ENCODE measurements at places on chromosomes 6 and 20. TPM values are rescaled to one million over a fixed set of nuclear protein-coding genes. Genes with fewer than 3 reads are reported as not detected.

The SLC17A3 gene
- not detected for total RNA-seq

The FAM209A gene
- total RNA-seq, result 0.25 TPM

The MICB gene
- 13.2 TPM for total RNA-seq

The SLC22A7 gene
- not detected for total RNA-seq

The PROKR2 gene
- not detected for total RNA-seq

The GHRH gene
- total RNA-seq, result not detected

The CGA gene
- not detected for total RNA-seq

The MCCD1 gene
- not detected for total RNA-seq

The RIPOR3 gene
- total RNA-seq, result not detected

DNA sequence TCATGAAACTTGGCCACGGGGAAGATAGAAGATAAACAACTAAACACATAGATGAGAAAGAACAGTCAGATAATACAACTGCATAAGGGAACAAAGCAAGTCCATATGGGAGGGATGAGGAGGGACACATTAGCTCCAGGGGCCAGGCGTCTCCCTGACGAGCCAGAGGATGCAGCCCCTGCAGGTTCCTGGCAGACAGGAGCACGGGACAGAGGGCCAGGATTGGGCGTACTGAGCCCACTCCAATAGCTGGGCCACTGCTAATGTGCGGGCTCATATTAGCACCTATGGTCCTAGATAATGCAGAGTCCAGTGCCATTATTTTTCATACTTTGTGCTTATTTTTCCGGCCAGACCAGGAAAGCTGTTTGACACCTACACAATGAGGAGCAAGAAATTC is 182.9 kb downstream of the ANKRD60 start:
- no peak for DNase-seq
- peaks cover 12% of the 10 kb centered on the region for H3K4me1 ChIP-seq
- no peak overlapping the region for H3K27ac ChIP-seq
- no peaks in the 10 kb centered on the region for H3K36me3 ChIP-seq

DNA sequence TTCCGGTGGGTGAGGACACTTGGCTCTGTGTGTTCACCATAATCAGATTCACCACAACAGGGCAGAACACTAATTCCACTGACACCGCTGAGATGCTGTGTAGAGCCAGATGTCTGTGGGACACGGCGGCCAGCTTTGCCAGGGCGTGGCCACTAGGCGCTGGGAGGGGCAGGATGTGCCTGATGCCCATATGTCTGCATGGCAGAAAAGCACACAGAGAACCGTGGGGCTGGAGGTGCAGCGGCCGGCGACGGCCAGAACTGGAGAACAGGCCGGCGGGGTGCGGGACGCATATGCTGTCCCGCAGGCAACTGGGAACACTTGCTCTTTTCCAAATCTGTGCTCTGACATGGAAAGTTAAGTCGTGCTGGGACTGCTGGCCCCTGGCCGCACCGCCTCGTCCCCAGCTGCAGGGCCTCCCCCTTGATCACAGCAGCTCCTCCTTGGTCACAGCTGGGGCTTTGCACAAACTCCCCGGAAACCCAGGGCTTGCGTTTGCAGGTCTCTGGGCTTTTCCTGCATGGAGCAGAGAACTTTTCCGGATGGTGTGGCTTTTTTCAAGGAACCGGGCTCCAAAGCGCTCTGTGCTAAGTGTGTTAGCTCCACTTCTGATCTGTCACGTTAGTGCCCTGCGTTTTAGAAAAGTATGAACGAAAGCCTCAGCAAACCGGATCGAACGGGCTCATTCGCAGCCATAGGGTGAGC is 31.1 kb downstream of the NTSR1 start:
- no peaks in the 10 kb centered on the region for H3K4me1 ChIP-seq
- H3K27ac ChIP-seq, result no peak overlapping the region
- no peak overlapping the region for H3K4me3 ChIP-seq
- no peaks in the 10 kb centered on the region for H3K36me3 ChIP-seq
- no peak for DNase-seq

DNA sequence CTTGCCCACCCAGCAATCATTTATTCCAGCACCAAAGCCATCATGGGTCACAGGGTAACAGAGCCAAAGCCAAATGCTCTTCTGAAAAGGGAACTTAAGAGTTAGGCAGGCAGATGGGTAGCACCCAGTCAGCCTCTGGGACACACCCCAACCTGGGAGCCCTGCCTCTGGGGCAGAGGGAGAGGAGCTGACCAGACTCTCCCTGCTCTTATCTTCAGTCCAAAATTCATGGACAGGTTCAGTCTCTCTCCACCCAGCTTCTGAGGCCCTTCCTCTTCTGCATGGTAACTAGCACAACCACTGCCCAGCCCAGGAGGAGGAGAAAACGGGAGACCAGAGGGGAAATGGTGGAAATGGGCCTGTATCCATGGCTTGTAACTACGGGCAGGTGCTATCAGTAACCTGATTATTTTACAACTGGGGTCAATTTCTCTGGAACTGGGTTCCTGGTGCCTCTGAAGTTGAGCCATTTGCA is 105.4 kb downstream of the NOL4L start:
- H3K27me3 ChIP-seq, result no peaks in the 10 kb centered on the region
- no peaks in the 10 kb centered on the region for H3K36me3 ChIP-seq
- no peak overlapping the region for H3K27ac ChIP-seq
- no peak for DNase-seq

DNA sequence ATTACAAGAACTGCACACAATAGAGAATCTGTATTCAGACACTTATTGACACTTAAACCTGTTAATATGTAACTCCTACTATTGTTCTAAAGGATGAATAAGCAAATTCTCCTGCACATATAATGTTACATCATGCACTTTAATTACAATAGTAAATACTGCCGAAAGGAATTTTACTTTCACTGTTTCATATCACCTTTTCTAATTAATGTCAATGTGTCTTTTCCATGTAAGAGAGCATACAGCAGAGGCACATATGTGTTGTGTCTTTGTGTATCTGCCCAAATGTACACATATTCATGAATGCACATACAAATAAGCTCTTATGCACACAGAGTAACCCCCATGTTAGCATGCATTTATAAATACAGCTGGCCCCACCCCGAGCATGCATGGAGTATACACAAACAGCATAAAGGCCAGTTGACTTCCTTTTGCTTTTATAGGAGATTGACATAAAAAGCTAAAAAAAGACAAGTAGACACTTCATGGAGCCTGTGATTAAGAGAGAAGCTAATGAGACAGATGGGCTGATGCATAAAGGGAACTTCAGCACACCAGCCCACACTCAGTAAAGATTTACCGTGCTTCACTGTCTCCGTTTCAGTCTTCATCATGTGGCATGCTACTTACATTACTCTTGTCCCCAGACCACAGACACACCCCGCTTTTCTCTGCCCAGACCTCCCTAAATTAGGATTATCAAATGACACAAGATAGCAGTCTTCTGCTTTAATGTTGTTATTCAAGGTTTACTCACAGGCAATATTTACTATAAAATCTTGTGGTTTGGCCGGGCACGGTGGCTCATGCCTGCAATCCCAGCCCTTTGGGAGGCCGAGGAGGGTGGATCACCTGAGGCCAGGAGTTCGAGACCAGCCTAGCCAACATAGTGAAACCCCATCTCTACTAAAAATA is 184.6 kb downstream of the ATXN1 start:
- H3K36me3 ChIP-seq, result no peaks in the 10 kb centered on the region
- DNase-seq, result no peak
- no peaks in the 10 kb centered on the region for H3K4me1 ChIP-seq
- H3K4me3 ChIP-seq, result no peak overlapping the region
- no peak overlapping the region for H3K27ac ChIP-seq
- no peaks in the 10 kb centered on the region for H3K27me3 ChIP-seq

GRCh38 chr6:170314983-170315382 is 8.4 kb downstream of the FAM120B start:
- no peak overlapping the region for H3K27ac ChIP-seq
- peaks cover 26% of the 10 kb centered on the region for H3K4me1 ChIP-seq
- DNase-seq, result no peak
- H3K4me3 ChIP-seq, result no peak overlapping the region

DNA sequence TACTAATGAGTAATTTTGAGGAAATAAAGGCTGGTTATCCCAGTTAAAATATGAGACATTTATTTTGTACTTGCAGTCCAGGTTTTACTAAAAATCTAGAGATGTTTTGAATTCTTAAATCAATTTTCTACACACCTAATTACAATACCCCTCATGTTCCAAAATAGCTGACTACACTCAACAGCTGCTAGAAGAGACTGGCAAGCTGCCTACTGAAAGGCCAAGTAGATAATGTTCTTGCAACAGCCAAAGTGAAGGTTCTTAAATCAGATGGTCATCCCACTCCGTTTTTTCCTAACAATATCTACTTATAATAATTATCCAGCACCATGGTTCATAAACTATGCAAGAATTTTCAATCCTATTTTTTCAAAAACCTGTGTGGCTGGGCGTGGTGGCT is 69.0 kb downstream of the DTNBP1 start:
- no peak overlapping the region for H3K27ac ChIP-seq
- no peak overlapping the region for H3K4me3 ChIP-seq
- DNase-seq, result no peak
- no peaks in the 10 kb centered on the region for H3K27me3 ChIP-seq
- no peaks in the 10 kb centered on the region for H3K36me3 ChIP-seq
- H3K4me1 ChIP-seq, result peaks cover 19% of the 10 kb centered on the region

- H3K36me3 ChIP-seq, result no peaks in the 10 kb centered on the region
- H3K4me1 ChIP-seq, result peaks cover 17% of the 10 kb centered on the region
- H3K27me3 ChIP-seq, result no peaks in the 10 kb centered on the region
- no peak overlapping the region for H3K27ac ChIP-seq
These were observed 151.0 kb downstream of the SCML4 start for GRCh38 chr6:107673076-107673494.

GRCh38 chr6:26045065-26045927 is 41.9 kb upstream of the HFE start:
- peak; percentile 60 for DNase-seq
- no peaks in the 10 kb centered on the region for H3K4me1 ChIP-seq
- H3K27ac ChIP-seq, result no peak overlapping the region
